Endothelial cell (in vitro differentiated cells): ENCODE measurements at places on chromosomes 2 and 18. TPM values are rescaled to one million over a fixed set of nuclear protein-coding genes. Genes with fewer than 3 reads are reported as not detected.

The PPM1G gene
- 127 TPM for total RNA-seq

The GALNT5 gene
- 0.15 TPM for total RNA-seq

DNA sequence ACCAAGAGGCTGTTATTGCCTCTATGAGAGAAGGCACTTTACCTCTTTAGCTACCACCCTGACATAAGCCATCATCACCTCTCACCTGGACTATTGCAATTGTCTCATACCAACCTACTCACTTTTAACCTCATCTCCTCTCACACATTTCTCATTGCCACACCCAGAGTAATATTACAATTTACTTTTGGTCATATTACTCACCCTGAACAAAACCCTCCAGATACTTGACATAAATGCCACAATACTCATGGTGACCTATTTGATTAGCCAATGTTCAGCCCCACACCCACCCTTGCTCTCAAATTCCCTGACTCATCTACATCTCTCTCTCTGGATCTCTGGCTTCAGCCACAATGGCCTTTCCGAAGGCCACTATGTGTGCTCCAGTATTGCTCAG, 90.9 kb upstream of the CDH7 start:
- H3K4me1 ChIP-seq, result no peaks in the 10 kb centered on the region
- no peak for DNase-seq
- H3K27me3 ChIP-seq, result no peaks in the 10 kb centered on the region

The TTC39C gene
- total RNA-seq, result 14.3 TPM

DNA sequence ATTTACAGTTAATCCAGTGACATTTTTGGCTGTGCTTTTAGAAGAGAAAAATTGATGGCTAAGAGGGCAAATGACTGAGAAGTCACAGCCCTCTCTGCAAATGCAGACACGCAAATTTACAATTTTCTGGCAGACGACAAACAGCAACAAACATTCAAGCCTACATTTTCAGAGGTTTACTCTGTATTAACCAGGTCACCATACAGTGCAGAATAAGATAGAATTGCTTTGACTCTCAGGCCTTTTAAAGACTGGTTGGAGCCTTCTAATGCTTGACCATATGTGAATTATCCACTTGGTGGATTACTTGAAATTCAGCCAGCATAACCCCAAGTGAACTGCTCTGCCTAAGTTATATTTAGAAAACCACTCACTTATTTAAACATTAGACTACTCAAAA, 280.9 kb upstream of the STON1 start:
- H3K36me3 ChIP-seq, result no peaks in the 10 kb centered on the region
- peaks cover 3% of the 10 kb centered on the region for H3K4me1 ChIP-seq
- DNase-seq, result no peak

- H3K27me3 ChIP-seq, result no peaks in the 10 kb centered on the region
- H3K27ac ChIP-seq, result no peak overlapping the region
- DNase-seq, result no peak
- H3K36me3 ChIP-seq, result no peaks in the 10 kb centered on the region
Measured at GRCh38 chr2:178917555-178917954, 110.3 kb upstream of the TTN start.

DNA sequence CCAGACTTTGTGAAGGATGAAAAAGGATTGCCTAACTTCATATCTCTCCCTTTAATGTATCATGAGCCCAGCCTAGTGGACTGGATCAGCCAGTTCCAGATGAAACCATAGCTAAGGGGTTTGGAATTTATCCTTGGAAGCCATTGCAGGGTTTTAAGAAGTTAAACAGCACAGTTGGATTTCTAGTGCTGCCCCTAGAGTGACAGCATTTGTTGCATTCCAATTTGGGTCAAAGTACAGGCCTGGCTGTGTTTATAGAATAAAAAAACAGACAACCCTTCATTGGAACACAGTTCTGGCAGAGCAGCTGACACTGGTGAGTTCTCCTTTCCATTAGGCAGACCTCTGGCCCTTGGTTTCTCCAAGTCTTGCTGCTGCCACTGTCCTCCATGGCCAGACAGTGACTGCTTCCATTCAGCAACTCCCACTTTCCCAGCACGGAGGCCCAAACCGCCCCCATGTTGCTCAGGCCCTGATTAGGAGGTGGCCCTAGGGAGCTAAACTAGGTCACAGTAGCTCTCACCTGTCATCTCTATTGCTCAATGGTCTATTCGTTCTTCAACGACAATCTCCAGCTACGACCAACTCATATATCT, 8.0 kb downstream of the GPR39 start:
- no peaks in the 10 kb centered on the region for H3K36me3 ChIP-seq
- peaks cover 3% of the 10 kb centered on the region for H3K27me3 ChIP-seq
- no peak overlapping the region for H3K27ac ChIP-seq
- no peak overlapping the region for H3K4me3 ChIP-seq
- no peaks in the 10 kb centered on the region for H3K4me1 ChIP-seq

DNA sequence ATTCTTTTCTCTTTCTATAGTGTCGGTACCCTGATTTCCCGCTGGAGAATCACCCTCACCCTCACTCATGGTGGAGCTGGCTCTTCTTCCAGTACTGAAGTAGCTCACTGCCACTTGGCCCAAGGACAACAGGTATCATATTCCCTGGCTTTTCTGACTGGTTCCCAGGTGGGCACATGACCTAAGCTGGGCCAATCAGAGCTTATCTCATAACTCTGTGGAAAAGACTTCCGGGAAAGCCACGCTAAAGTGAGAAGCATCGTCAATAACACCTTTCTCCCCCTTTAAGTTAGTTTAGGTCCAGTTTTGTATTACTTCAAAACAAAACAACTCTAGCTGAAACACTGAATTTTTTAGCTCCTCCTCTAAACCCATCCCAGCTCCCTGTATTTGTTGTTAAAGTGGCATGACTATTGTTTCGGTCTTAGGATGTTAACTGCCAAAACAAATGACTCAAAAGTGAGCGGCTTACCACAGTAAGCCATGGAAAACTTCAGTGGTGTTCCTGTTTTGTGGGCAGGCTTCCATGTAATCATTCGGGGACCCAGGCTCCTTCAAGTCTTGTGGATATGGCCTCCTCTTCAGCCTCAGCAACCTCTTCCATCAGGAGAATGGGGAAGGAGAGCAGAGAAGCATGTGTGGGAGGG, 137.4 kb upstream of the DLX2 start:
- H3K27ac ChIP-seq, result no peak overlapping the region
- H3K4me1 ChIP-seq, result peaks cover 14% of the 10 kb centered on the region
- H3K27me3 ChIP-seq, result peaks cover 1% of the 10 kb centered on the region
- no peaks in the 10 kb centered on the region for H3K36me3 ChIP-seq

- H3K36me3 ChIP-seq, result peaks cover 11% of the 10 kb centered on the region
- DNase-seq, result no peak
- no peak overlapping the region for H3K27ac ChIP-seq
- H3K4me1 ChIP-seq, result no peaks in the 10 kb centered on the region
- no peak overlapping the region for H3K4me3 ChIP-seq
Measured at GRCh38 chr2:15485949-15486348, 75.2 kb downstream of the NBAS start.

- no peaks in the 10 kb centered on the region for H3K27me3 ChIP-seq
- no peaks in the 10 kb centered on the region for H3K36me3 ChIP-seq
- no peak overlapping the region for H3K4me3 ChIP-seq
- no peak overlapping the region for H3K27ac ChIP-seq
- no peaks in the 10 kb centered on the region for H3K4me1 ChIP-seq
- no peak for DNase-seq
Measured at GRCh38 chr18:62702259-62702658, 13.1 kb upstream of the PHLPP1 start.

- no peak overlapping the region for H3K27ac ChIP-seq
- H3K27me3 ChIP-seq, result no peaks in the 10 kb centered on the region
- H3K4me3 ChIP-seq, result no peak overlapping the region
Measured at GRCh38 chr2:34098256-34098655, 499.2 kb upstream of the FAM98A start.

DNA sequence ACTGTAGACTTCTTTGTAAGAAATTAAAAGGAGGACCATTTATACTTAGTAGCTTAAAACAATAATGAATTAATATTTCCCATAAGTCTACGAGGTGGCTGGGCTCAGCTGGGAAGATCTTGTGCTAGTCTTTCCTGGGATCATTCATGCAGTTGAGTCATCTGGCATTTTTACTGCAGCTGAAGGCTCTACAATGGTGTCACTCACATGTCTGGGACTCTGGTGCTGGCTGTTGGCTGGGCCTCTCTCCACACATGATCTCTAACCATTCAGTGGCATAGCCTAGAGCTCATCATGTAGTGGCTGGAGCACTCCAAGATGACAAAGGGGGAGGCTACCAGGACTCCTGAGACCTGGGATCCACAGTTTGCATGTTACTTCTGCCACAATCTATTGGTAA, 35.5 kb downstream of the CLASP1 start:
- no peak overlapping the region for H3K4me3 ChIP-seq
- H3K36me3 ChIP-seq, result peaks cover 3% of the 10 kb centered on the region
- no peak overlapping the region for H3K27ac ChIP-seq
- peaks cover 19% of the 10 kb centered on the region for H3K4me1 ChIP-seq
- DNase-seq, result no peak

DNA sequence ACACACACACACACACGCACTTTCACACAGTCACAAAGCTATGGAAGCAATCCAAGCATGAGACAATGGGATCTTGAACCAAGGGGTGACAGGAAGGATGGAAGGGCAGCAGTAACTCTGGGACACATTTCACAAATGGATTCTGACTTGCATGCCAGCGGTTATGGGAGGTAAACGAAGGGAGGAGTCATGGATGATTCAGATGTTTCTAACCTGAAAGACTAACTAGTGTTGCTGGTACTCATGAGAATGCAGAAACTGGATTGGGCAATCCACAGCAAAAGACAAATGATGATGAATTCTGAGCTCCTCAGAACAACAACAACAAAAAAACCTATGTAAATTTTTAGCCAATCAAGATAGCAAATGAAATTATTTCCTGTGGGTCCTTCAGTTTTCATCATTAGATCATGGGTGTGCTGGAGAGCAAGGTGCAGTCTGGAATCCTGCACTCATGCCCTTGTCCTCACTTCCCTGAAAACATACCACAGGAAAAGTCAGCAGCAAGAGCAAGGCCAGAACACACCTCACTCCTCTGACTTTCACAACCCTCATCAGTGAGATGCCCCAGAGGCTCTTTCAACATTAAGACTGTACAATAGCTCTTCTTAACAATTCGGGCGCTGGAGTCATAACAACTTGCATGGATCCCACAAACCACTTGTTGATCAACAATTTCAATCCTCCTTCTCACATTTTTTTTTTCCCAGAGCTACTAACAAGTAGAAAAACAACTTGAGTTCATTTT, 32.6 kb downstream of the ABCA12 start:
- H3K36me3 ChIP-seq, result no peaks in the 10 kb centered on the region
- DNase-seq, result no peak
- H3K27ac ChIP-seq, result no peak overlapping the region
- no peak overlapping the region for H3K4me3 ChIP-seq
- H3K27me3 ChIP-seq, result no peaks in the 10 kb centered on the region
- H3K4me1 ChIP-seq, result no peaks in the 10 kb centered on the region

The AKAIN1 gene
- total RNA-seq, result not detected

- H3K27ac ChIP-seq, result no peak overlapping the region
- H3K4me3 ChIP-seq, result no peak overlapping the region
- H3K4me1 ChIP-seq, result no peaks in the 10 kb centered on the region
- no peaks in the 10 kb centered on the region for H3K36me3 ChIP-seq
Measured at GRCh38 chr2:63484481-63484880, 103.8 kb downstream of the WDPCP start.

The FZD7 gene
- 42.2 TPM for total RNA-seq

The ATF2 gene
- 63.3 TPM for total RNA-seq

GRCh38 chr2:129887688-129888266, 91.7 kb upstream of the RAB6C start:
- H3K4me1 ChIP-seq, result peaks cover 7% of the 10 kb centered on the region
- no peak overlapping the region for H3K4me3 ChIP-seq
- DNase-seq, result no peak
- H3K36me3 ChIP-seq, result no peaks in the 10 kb centered on the region

- no peak overlapping the region for H3K4me3 ChIP-seq
- H3K27me3 ChIP-seq, result peaks cover 2% of the 10 kb centered on the region
- no peaks in the 10 kb centered on the region for H3K36me3 ChIP-seq
- DNase-seq, result no peak
- H3K27ac ChIP-seq, result no peak overlapping the region
- no peaks in the 10 kb centered on the region for H3K4me1 ChIP-seq
Measured at GRCh38 chr2:127906206-127906926, 20.6 kb upstream of the AMMECR1L start.

The IL36RN gene
- not detected for total RNA-seq

DNA sequence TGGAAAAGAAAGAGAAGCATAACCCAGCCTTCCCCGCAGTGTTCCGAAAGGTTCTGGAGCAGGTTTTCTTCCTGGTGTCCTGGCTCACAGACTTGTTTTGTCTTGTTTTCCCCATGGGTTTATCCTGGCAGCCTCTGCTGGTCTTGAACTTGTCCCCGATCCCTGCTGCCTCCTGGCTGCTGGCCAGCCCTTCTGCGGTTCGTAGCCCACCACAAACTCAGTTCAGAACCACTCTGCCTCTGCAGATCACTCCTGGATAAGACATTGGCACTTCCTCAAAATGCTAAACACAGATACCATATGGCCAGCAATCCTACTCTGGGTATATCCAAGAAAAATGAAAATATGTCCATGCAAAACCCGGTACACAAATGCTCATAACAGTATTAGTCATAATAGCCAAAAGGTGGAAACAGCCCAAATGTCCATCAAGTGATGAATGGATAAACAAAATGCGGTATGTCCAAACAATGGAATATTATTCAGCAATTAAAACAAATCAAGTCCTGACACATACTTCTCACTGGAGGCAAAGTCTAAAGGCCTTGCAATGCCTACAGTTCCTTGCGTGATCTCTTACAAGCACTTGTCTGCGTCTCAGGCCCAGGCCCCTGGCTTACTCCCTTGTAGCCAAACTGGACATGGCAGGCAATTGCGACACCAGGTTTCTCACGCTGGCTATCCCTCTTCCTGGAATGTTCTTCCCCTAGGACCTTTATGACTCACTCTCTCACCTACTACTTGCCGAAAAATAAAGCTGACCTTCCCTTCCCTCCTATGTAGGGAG, 28.0 kb upstream of the ARHGEF4 start:
- H3K27ac ChIP-seq, result peak overlapping the region; percentile 21
- H3K4me1 ChIP-seq, result peaks cover 2% of the 10 kb centered on the region
- H3K36me3 ChIP-seq, result peaks cover 3% of the 10 kb centered on the region

GRCh38 chr18:41820784-41821183, 134.2 kb upstream of the PIK3C3 start:
- no peak overlapping the region for H3K27ac ChIP-seq
- H3K4me3 ChIP-seq, result no peak overlapping the region
- H3K4me1 ChIP-seq, result no peaks in the 10 kb centered on the region
- H3K27me3 ChIP-seq, result no peaks in the 10 kb centered on the region
- no peak for DNase-seq

DNA sequence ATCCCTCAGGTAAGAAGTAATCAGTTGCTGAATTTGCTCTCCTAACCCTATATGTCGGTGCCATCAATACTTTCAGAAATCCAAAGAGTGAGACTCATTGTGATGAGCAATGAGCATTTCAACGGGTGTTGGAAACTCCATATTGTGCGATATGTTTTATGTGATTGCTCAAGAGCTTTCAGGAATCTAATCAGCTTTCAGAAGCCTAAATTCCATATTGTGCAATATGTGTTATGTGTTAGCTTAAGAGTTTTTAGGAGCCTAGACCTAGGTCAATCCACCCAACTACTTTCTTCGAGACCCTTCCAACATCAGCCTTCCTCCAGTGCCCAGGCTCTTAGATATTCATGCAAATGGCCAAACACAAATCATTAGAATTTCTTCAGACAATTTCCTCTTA, 277.3 kb downstream of the DSC3 start:
- no peak overlapping the region for H3K27ac ChIP-seq
- H3K4me1 ChIP-seq, result peaks cover 12% of the 10 kb centered on the region
- no peaks in the 10 kb centered on the region for H3K27me3 ChIP-seq
- H3K36me3 ChIP-seq, result no peaks in the 10 kb centered on the region
- H3K4me3 ChIP-seq, result no peak overlapping the region
